ENCODE measurements at places on chromosomes 6 and 20.

GRCh38 chr6:36241728-36242127, 28.1 kb upstream of the PNPLA1 start:
- no peak for DNase-seq

DNA sequence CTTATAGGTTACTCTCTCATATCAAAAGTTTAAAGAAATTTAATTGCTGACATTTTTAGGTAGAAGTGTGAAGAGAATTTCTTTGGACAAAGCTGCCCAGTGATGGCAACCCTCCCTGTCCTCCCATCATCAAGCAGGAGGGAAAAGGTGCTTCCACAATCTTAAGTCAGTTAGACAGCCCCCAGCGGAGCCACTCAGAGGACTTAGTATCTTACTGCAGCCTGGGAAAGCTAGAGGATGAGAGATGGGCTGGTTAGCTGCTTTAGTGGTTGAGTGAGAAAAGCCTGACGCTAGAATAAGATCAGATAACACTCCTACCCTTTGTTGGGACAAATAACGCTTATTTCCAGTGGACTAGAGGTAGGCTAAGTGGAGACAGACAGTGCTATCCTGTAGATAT, 227.1 kb downstream of the RFPL4B start:
- no peak for DNase-seq

- no peak for DNase-seq
These were observed 19.2 kb upstream of the STK38 start for GRCh38 chr6:36566418-36566905.

DNA sequence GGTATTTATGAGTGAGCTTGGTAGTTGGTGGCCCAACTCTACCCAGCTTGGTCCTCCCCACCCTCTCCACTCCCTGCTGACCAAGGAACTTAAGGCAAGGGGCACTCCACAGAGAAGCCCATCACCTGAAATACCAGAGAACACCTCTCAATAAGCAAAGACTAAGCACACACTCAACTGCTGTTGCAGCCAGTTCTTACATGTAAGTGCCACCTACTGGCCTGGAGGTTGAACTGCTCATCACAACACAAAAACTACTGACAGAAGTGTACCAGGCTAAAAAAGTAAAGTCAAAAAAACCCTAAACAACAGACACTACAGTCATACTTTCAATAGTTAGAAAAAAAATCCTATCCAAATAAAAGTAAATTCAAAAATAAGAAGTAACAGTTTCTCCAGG, 146.2 kb downstream of the FAM83B start:
- DNase-seq, result peak; percentile 3

GRCh38 chr6:98107801-98108200, 726.6 kb upstream of the POU3F2 start:
- DNase-seq, result no peak

- DNase-seq, result no peak
These were observed 54.9 kb downstream of the PXDC1 start for GRCh38 chr6:3696525-3697088.

DNA sequence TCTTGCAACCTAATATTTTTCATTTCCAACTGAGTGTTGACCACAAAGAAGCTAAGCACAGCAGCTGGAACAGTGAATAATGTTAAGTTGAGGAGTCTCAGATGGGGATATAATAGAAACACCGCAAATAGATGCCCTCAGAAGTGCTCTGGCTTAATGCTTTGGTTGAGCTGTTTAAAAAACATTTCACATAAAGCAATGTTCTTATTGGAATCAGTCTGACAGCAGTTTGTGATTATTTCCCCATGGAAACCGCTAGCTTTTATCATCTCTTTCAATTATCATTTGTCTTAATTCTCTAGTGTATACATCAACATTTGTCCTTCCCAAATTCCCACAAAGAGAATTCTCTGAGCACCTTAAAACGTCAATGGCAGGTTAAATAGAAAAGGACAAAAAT, 30.8 kb downstream of the METTL24 start:
- DNase-seq, result no peak

Data from T-helper 2 cell (primary cell).